GDM1 (cell line): ENCODE measurements at places on chromosomes 11 and 22.

GRCh38 chr11:9386901-9387300 lies 2.4 kb downstream of the IPO7 start:
- no peak for DNase-seq

- DNase-seq: no peak
Observed at GRCh38 chr11:68854273-68854958, 12.7 kb upstream of the CPT1A start.

- no peak for DNase-seq
Observed at GRCh38 chr22:19352766-19353165, 61.2 kb upstream of the CLTCL1 start.

DNA sequence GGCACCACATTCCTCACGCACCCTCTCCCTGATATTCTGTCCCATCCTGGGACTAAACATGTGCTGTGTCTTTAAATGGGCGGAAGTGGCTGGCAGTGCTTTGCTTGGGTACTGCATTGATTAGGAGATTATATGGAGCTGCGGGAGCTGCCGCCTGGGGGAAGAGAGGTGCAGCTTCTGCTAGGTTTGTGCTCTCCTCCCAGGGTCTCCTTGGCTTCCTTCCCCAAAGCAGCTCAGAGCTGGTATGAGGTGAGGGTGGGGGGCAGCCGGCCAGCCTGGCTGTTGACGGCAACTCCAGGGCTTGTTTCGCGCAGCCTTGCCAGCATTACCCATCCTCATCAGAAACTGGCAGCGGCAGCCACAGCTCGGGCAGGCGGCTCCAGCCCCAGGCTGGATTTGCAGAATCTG lies 95.4 kb downstream of the GRAMD1B start:
- DNase-seq: no peak

DNA sequence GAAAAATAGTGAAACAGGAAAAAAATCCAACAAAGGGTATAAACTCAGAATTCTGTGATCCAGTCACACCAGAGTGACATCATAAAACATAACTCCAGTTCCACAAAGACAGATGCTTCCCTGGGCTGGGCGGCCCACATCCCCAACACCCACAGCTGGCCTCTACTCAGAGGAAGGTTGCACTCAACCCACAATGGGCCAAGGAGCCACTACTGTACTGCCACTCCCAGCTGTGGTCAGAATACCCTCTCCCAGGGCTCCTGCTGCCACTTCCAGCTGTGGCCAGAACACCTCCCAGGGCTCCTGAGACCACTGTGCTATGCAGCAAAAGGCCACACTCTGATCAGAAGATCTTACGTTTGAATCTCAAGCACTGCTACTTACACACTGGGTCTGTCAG lies 18.3 kb downstream of the SMCO4 start:
- DNase-seq: no peak

- no peak for DNase-seq
Observed at GRCh38 chr22:46588279-46589140, 31.7 kb upstream of the GRAMD4 start.

GRCh38 chr11:36339888-36340287 lies 43.8 kb downstream of the PRR5L start:
- no peak for DNase-seq

DNA sequence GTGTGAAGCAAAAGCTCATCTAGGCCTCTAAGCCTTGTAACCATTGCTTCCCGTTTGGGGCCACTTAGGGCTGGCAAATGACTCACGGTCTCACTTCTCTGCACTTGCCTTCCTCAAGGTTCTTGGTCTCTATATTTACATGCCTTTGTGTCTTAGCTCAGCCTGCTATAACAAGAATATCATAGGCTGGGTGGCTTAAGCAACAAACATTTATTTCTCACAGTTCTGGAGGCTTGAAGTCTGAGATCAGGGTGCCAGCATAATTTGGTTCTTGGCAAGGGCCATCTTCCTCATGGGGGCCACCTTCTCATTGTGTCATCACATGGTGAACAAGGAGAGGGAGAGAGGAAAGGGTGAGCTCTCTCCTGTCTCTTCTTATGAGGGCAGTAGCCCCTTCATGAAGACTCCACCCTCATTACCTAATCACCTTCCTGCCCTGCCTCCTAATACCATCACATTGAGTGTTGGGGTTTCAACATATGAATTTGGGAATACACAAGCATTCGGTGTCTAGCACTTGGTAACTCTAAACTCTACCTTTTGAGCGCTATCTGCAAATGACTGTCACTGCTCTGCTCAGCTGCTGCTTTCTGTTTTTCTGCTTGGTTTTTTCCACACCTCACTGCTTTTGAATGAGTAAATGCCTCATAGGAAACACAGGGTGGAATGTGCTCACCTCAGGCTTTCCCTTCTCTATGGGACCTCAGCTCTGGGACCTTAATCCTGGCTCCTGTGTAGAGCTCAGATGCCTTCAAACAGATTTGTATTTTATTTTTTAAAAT lies 16.2 kb upstream of the ME3 start:
- DNase-seq: peak; percentile 29

DNA sequence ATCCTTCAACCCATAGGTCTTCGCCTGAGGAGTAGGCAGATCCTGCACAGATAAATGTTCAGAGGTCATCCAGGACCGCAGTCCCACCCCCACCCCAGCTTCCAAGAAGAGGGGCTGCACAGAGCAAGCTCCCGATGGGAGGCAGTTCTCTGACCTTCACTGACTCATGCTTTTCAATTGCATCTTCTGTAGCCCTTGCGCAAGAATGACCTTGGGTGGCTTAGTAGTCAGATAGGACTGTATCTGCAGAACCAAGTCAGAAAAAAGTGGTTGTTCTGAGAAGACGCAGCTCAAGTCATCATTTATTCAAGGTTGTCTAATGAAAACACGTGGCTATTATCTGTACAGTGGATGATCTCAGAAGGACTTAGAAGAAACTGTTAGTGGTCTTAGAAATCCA lies 16.4 kb upstream of the GRAMD1B start:
- no peak for DNase-seq

DNA sequence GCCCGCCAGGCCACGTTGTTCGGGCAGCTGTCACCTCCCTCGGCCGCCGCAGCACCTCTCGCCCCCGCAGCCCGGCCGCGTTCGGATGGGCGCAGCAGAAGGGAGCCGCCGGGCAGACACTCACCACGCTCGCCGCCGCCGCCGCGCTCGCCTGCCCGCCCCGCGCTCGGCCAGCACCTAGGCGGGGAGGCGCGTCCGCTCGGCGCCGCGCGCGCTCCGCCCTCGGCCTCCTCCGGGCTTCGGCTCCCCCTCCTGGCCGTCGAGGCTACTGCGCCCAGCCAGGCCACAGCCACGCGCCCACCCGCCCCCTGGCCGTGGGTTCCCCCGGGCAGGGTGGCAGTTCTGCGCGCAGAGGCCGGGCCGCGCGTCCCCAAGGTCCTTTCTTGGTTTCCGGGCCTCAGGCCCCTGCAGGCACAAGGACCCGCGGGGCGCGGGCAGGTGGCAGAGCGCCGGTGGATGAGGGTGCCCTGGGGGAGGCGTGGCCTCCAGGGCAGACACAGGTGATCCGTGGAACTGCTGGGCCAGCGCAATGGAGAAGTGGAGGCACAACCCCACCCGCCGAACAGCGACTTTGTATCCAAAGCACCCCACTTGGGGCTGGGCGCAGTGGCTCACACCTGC lies at the start of gene SLC25A22:
SLC25A22 (minus strand) TSS at position 189 of the 621 bp plus-strand sequence. CDS start 3,275 bp downstream, outside the sequence.
- DNase-seq: peak; percentile 77

- no peak for DNase-seq
Observed at GRCh38 chr11:12897867-12898266, 111.2 kb upstream of the RASSF10 start.

GRCh38 chr11:86513746-86514373 lies 139.2 kb downstream of the CCDC81 start:
- no peak for DNase-seq

DNA sequence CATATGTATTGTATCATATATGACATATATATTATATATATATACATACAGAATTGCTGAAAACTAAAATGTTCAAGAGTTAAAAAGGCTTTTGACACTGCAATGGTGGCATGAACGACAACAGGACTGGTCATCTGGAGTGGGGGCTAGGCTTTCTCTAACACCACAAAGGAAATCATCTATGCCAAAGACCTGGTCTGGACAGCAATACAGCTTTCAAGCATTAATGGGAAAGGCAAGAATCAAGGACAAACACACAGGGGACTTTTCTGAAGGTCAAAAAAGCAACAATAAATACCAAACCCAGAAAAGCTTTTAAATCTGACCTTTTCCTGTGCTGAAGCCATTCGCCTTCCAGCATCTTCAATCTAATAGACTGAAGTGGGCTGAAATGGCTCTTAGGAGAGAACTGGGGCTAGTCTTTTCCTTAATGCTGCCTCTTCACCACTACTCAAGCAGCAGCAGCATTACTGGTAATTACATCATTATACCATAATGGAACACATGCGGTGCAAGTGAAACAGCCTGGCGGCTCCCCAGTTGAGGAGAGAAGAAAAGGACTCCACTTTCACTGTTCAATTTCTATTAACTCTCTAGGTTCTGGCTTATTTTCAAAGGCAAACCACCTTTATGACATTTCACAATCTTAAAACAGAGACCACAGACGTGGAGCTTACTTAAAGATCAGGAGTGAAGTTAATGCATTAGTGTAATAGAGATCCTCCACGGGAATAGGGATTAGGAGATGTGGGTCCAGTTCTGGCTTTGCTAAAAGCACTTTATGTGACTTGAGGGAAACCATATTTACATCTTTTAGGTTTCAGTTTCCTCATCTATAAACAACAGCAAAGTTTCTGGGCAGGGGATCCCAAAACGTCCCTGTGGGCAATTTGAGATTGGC lies 63.0 kb downstream of the GAB2 start:
- DNase-seq: no peak

GRCh38 chr11:76771446-76772099 lies 11.6 kb upstream of the TSKU start:
- DNase-seq: no peak
